ENCODE measurements at places on chromosomes 7 and 10.

DNA sequence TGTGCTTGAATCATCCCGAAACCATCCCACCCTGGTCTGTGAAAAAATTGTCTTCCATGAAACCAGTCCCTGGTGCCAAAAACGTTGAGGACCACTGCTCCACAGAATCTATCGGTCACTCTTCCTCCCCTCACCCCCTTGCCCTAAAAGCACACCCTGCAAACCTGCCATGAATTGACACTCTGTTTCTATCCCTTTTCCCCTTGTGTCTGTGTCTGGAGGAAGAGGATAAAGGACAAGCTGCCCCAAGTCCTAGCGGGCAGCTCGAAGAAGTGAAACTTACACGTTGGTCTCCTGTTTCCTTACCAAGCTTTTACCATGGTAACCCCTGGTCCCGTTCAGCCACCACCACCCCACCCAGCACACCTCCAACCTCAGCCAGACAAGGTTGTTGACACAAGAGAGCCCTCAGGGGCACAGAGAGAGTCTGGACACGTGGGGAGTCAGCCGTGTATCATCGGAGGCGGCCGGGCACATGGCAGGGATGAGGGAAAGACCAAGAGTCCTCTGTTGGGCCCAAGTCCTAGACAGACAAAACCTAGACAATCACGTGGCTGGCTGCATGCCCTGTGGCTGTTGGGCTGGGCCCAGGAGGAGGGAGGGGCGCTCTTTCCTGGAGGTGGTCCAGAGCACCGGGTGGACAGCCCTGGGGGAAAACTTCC lies 784 bp upstream of the SERPINE1 start:
- DNase-seq, result no peak

GRCh38 chr10:79905322-79906314 lies 43.3 kb downstream of the SFTPD start:
- no peak for DNase-seq

- no peak for DNase-seq
Observed at GRCh38 chr7:36949711-36950600, 225.7 kb upstream of the AOAH start.

GRCh38 chr7:96823274-96823673 lies 113.6 kb upstream of the SEM1 start:
- DNase-seq, result no peak

DNA sequence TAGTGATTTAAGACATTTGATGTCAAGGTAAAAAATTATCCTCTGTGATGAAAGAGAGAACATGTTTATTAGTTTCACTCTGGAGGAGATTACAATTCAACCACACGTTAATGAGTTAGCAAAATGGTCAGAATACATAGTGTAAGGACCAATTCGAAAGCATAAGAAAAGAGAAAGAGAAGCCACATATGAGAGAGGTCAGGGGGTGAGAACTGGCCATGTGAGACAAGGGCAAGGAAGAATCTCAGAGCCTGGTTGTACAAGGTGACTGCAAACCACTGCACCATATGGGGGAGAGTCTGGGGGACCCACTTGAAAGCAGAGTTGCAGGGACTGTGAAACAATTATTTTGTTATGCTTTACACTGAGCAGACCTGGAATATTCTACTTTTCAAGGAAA lies 27.7 kb upstream of the BET1 start:
- no peak for DNase-seq

GRCh38 chr7:44195889-44196288 lies 4.9 kb upstream of the YKT6 start:
- no peak for DNase-seq
